ENCODE measurements at places on chromosomes 5 and 9.

GRCh38 chr9:103397868-103398600 lies 402.9 kb downstream of the CYLC2 start:
- no peak for DNase-seq

DNA sequence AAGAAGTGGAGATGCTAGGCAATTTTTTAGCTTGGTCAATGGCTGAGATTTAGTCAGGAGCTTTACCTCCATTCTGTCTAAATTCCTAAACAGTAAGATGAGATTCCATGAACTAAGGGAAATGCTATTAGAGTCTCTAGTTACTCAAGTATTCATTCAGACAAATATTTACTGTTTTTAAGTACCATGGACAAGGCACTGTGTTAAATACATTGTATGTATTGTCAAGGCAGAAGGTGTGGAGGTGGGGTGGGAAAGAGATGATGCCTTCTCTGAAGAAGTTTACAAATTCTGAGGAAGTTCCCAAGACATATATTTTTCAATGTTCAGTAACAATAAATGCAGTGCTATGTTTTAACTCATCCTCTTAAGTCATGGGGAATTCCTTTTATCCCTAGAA lies 459.9 kb upstream of the NMUR2 start:
- no peak for DNase-seq

GRCh38 chr9:94675008-94675881 lies 35.9 kb upstream of the FBP1 start:
- DNase-seq: no peak

DNA sequence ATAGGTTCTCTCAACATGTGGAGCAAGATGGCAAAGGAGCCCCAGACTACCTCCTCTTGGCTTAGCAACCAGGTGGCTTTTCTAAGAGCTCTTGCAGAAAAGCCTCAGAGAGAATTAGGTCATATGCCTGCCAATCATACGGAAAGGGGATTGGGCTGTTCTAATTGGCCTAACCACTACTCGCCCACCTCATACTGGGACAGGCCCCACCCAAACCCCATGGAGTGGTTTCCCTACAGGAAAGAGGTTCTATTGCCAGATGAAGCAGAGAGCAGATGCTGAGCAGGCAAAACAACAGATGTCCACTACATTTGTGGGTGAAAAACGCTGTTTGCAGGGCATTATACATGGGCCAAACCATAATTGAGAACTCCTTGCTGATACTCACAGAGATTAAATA lies 29.0 kb downstream of the ABLIM3 start:
- no peak for DNase-seq

DNA sequence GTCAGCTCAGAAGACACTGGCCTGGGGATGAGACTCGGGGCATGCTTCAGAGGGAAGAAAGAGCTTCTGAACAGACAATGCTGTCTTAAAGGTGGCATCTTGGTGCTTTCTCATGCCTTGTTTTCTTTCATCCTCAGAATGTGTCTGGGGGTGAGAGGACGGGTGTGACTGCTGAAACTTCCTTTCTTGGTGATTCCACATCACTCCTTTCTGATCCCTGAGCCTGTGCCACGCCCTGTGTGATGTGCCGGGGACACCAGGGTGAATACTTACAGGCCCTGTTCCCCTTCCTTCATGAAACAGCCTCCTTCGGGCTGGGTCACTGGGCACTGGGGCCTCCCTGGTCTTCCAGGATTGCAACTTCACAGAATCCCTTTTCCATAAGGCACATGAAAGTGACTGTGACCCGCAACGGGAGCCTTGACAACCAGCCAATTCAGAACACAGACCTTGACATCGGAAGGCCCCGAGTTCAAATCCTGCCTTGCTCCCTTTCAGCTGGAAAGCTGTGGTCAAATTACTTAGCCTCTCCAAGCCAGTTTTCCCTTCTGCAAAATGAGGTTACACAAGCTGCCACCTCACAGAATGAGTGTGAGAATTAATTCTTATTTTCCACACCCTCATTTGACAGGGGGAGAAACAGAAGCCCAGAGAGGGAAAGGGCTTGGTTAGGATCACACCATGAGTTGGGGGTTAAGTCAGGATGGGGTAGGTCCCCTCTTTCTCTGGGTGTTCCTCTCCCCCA lies 44.1 kb upstream of the IL17B start:
- no peak for DNase-seq

DNA sequence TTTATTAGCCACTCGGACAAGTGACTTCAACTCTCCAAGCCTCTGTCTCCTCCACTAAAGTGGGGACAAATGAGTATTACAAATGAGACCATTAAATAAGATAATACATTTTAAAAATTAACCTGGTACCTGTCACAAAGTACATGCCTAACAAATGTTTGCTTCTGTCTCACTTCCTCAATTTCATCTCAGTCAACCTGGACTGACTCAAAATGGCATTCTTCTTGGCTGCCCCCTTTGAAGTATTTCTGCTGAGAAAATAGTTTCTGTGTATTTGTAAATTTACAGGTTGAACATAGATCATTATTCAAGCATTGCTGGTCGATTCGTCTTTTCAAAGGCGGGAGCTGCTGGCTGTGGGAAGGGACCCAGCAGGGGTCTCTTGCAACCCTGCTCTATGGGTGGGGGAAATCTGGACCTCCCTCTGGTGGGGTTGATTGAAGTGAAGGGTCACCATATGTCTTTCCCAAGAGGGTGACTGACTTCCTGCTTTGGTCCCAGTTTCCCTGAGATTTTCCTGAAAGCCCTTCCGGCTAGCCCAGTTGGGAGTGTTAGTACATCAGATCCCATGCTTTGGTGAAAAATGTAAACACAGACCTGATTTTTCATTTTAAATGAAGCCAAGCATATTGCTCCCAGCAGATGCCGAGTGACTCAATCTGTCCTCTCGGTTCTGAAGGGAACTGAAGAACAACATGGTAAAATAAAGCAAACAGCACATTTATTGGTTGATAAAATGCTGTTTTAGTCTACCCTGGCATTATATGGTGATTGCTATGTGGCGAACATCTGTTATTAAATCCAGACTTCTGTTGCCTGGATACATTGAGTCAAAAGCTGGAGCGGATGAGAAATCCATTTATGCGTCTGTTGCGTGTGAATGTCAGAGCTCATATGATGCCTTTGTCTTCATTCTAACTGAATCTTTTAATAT lies 73.0 kb downstream of the KCNIP1 start:
- DNase-seq: no peak

DNA sequence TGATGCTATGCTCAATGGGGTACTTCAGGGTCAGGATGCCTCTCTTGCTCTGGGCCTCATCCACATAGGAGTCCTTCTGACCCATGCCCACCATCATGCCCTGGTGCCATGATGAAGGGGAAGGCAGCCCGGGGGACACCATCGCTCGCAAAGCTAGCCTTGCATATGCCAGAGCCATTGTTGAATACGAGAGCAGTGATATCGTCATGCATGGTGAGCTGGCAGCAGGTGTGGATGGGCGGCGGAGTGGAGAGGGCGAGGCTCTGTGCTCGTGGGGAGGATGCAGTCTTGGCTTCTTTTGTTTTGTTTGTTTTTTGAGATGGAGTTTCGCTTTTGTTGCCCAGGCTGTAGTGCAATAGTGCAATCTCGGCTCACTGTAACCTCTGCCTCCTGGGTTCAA lies 17.2 kb upstream of the SPZ1 start:
- DNase-seq: no peak

DNA sequence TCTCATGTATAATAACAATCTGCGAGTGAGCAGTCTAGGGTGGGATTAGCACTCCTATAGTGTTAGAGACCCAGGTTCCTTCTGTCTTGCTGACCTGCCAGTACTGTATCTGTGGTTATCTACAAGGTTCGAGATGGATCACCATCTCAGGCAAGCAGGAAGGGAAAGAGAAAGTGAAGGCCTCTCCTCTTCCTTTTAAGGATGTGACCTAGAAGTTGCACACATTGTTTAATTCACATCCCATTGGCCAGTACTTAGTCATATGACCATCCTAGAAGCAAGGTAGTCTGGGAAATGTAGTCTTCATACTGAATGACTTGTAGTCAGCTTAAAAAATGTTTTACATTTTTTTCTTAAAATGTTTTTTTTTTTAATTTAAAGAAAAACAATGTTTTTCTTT lies 168.6 kb downstream of the CARTPT start:
- no peak for DNase-seq

GRCh38 chr9:70475211-70475610 lies 60.8 kb upstream of the KLF9 start:
- no peak for DNase-seq

DNA sequence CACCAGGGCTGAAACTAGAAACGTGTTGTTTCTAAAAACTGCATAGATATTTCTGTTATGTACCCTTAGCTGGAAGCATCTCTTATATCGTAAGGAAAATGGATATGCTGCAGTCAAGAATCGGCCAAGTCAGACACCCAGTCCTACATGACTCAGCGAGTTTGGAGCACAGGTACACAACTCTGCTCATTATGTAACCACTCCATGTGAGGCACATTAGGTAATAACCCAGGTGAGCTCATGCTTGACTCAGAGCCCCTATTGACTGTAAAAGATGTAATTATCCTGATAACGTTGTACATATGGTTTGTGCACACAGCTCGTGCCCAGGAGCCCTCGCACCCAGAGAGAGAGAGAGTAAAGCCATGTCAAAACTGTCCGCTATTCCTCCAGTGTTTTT lies 593.7 kb upstream of the ACO1 start:
- no peak for DNase-seq

GRCh38 chr5:32254881-32255539 lies 57.7 kb downstream of the MTMR12 start:
- DNase-seq: no peak

- DNase-seq: no peak
Observed at GRCh38 chr5:98898743-98899142, 30.1 kb downstream of the CHD1 start.
